ENCODE measurements at places on chromosomes 4 and X.

GRCh38 chr4:23973308-23973855 is 83.5 kb upstream of the PPARGC1A start:
- DNase-seq, result no peak

- DNase-seq, result no peak
Observed at GRCh38 chr4:142379277-142380051, 466.6 kb downstream of the INPP4B start.

GRCh38 chr4:47915378-47915777 is 995 bp upstream of the NFXL1 start:
- DNase-seq, result no peak

GRCh38 chrX:93591398-93591797 is 82.0 kb downstream of the NAP1L3 start:
- no peak for DNase-seq

DNA sequence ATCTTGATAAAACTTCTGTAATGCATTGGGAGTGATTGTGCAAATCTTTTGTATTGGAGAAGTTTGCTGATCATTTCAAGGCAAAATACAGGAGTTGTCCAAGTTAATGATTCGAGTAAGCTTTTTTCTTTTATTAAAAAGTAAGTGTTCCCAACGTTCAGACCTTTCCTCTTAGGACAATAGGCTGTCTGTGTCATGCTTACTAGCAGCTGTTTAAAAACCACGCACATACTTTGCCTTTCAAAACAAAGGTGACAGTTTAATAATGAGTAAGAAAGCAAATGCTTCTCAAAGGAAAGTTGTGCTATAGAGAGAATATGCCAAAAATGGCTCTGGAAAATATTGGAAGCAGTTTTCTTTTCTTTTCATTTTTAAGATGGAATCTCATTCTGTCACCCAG is 11.2 kb downstream of the TRAPPC11 start:
- no peak for DNase-seq

GRCh38 chr4:185142912-185143600 is at the start of gene SLC25A4:
Gene SLC25A4 (plus strand): TSS chr4:185143266. CDS start chr4:185143373, 107 bp downstream.
- DNase-seq, result peak; percentile 92

- DNase-seq, result peak; percentile 76
Observed at GRCh38 chr4:113278324-113278934, 229.0 kb downstream of the ANK2 start.

- no peak for DNase-seq
Observed at GRCh38 chr4:116118221-116118620, 967.2 kb downstream of the TRAM1L1 start.

- DNase-seq, result no peak
Observed at GRCh38 chr4:24557026-24558025, 27.0 kb downstream of the DHX15 start.

- DNase-seq, result no peak
Observed at GRCh38 chr4:111997785-111998184, 147.5 kb upstream of the FAM241A start.

DNA sequence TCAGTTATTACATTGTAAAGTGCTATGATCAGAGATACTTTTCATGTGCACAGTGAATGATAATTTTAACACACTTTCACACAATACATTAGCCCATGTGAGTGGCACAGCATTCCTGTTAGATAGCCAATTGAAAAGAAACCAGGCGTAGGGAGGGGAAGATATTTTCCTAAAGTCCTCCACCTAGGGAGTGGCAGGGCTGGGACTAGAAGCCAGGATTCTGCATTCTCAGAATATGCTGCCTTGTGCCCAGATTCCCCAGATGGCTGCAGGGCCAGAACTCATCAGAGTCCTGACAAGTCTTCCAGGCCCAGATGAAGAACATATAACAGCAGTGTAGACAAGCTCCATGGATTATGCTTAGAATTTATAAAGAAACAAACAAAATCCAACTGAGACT is 350.2 kb downstream of the AFF2 start:
- no peak for DNase-seq

DNA sequence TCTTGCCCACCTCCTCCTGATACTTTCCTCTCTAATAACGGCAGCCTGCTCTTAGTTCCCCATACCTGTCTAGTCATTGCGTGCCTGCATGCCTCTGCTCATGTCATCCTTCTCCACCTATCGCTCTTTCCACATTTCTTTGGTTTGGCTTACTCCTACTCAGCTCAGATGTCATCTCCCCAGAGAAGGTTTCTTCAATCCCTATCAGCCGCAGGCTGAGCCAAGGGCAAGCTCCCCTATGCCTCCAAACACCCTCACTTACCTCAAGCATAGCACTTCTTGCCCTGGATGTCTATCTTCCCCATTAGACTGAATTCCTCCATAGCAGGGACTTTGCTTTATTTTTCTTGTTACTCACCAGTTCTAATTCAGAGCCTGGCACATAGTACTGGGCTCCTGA is 26.6 kb downstream of the FRMD7 start:
- DNase-seq, result no peak

- no peak for DNase-seq
Observed at GRCh38 chr4:55277011-55277410, 69.0 kb upstream of the SRD5A3 start.

DNA sequence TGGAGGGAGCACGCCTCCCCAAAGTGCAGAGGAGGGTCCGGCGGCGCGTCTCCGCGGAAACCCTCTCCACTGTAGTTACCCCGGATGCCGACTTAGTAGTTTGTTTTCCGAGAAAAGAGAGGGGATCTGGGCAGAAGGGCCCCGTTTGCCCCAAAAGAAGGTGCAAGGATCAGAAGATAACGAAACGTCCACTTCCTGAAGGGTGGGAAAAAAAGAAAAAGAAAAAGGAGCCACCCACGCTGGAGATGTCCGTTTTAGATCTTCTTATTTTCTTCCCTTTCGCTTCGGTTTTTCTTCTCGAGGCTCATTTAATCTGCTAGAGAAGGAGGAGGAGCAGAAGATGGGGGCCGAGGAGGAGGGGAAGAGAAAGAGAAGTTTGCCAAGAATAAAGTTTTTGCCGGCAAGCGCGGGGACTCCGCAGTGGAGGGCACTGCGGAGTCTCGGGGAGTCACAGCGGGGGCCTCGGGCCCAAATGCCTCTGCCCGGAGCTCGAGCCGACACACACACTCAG is 517 bp downstream of the LEF1 start:
- DNase-seq, result no peak

DNA sequence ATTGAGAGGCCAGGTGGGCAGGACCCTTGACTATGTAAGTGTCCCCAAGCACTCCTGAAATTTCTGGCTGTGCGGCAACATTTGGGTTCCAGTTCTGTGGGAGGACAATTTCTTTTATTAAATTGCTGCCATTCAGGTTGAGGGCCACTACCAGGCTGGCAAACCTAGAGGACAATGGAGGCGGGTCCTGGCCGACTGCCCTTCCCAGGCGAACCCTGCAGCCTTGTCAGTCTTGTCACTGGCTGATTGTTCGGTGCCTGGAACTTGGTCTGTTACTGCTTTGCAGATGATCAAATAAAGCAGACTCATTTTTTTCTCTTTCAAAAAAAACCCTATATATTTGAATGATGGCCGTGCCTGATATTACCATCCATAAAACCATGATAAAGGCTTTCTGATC is 6.6 kb upstream of the TMEM128 start:
- DNase-seq, result no peak

DNA sequence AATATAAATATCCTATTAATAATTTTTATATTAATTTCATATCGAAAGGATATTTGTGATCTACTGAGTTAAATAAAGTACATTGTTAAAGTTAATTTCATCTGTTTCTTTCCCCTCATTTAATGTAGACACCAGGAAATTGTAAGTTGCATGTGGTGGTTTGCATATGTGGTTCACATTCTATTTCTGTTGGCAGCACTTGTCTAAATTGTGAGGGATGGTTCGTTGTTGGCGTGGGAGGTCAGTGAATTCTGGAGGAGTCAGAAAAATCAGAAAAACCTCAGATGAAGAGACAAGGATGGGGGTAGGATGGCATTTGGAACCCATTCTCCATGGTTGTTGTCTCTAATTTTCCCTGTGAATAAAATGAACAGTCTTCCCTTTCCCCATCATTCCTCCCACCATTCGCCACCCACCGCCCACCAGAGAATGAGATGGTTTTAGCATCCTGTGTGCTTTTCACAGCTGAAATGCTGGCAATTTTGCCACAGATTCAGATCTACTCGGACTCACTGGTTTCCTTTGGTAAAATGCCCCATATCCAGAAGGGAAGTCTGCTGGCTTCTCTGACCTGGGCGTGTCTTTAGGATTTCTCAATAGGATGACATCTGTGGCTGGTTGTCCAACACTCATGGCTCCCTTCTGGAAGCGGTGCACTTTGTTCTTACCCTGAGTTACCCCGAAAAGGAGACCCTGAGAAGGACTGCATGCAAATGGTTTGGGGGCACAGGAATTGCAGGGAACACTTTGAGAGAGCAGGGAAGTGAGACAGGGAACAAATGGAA is 52.3 kb downstream of the LGI2 start:
- DNase-seq, result no peak

GRCh38 chr4:18234108-18234507 is 212.6 kb upstream of the LCORL start:
- DNase-seq, result no peak

- no peak for DNase-seq
Observed at GRCh38 chr4:110310795-110311194, 112.4 kb upstream of the ELOVL6 start.

DNA sequence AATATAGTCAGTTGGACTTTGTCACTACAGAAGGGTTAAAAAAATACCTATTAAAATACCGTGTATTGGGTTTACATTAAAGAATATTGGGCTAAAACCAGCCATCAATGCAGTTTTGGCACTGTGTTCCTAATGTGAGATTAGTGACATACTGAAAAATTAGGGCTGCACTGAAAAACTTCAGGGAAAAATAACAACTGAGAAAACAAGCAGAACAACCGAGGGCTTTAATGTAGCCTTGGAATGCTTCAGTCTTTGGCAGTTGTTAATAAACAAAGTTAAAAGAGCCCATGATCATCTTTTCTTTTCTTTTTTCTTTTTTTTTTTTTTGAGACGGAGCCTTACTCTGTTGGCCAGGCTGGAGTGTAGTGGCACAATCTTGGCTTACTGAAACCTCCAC is 12.4 kb downstream of the STAG2 start:
- no peak for DNase-seq

- no peak for DNase-seq
Observed at GRCh38 chr4:2923668-2924173, 39.5 kb downstream of the NOP14 start.

Data from stimulated activated naive CD8-positive, alpha-beta T cell treated with anti-CD3 and anti-CD28 coated beads, Interleukin-15, Interleukin-2, amounts not matched to agents 100 U/mL and 50 U/mL, for 24 hours (primary cell).